NCI-H748 treated with DMSO at 0.1 percent for 48 hours (cell line): ENCODE measurements at places on chromosomes 1 and 21.
A peak's percentile ranks its signal among the peaks of the same experiment; 100 is the strongest.

DNA sequence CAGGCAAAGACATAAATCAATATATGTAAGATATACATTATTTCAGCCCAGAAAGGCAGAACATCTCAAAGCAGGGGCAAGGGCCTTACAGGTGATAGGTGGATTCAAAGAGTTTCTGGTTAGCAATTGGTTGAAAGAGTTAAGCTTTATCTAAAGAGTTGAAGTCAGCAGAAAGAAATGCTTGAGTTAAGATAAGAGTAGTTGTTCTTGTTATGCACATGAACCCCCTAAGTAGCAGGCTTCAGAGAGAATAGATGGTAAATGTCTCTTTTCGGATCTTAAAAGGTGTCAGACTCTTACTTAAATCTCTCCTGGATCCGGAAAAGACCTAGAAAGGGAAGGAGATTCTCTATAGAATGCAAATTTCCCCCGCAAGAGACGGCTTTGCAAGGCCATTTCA, 8.3 kb upstream of the ZBTB40 start:
- no peak for DNase-seq

- DNase-seq = no peak
Observed at GRCh38 chr1:19341201-19342061, 29.3 kb downstream of the SLC66A1 start.

GRCh38 chr1:187051618-187052232, 223.0 kb downstream of the PLA2G4A start:
- peak; percentile 36 for DNase-seq

DNA sequence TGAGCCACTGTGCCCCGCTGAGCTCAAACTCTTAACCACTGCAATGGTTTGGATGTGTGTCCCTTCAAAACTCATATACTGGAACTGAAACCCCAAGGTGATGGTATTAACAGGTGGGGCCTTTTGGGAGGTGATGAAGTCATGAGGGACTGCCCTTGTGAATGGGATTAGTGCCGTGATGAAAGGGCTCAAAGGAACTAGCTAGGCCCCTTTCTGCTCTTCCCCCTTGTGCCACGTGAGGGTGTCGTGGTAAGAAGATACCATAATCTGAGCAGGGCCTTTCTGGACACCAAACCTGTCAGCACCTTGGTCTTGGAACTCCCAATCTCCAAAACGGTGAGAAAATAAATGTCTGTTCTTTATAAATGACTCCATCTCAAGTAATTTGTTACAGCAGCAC, 45.5 kb upstream of the SPOCD1 start:
- no peak for DNase-seq

DNA sequence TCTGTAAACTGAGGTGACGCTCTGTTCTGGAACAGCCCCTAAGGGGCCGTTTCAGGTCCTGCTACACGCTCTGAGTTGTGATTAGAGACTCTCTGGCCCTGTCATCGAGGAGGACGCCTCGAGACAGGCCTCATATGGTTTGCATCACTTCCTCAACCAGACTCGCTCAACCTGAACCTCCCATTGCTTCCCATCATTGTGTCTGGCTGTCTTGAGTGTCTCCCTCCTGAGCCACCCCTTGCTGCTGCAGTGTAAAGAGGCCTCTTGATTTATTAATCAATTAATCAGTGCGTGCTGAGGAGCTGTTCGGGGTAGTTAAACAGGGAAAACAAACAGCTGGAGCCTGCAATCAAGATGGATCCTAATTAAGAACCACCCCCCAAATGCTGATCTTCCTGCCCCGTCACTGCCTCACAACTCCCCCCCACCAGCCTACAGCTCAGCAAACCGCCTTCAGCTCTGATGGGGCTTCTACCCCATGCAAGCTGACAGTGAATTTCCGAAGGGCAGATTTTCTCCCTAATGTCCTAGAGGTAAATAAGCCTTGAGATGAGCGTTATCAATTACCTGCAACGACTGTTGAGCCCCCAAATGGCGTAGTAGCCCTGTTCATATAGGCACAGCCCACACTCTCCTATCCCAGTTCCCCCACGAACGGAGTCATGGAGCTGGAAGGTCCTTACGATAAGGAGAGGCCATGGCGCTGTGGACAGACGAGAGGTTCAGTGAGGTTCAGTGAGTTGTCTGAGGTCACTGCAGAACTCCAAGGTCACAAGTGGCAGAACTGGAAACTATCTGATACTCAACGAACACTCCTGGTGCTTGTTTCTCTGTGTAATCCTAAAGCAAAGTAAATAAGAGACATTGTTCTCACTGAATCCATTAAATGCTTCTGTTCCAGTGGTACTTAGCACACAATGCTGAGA, 210.6 kb downstream of the KIF26B start:
- DNase-seq = no peak

GRCh38 chr1:93750955-93751354, 69.3 kb upstream of the BCAR3 start:
- no peak for DNase-seq

- no peak for DNase-seq
Observed at GRCh38 chr1:215321802-215322201, 239.3 kb downstream of the KCNK2 start.

GRCh38 chr1:25051504-25051903, 121.4 kb upstream of the RUNX3 start:
- DNase-seq = no peak
